ENCODE measurements at places on chromosomes 13 and 19.
A peak's percentile ranks its signal among the peaks of the same experiment; 100 is the strongest.

- DNase-seq, result peak; percentile 6
These were observed 9.5 kb upstream of the MBNL2 start for GRCh38 chr13:97212601-97213040.

DNA sequence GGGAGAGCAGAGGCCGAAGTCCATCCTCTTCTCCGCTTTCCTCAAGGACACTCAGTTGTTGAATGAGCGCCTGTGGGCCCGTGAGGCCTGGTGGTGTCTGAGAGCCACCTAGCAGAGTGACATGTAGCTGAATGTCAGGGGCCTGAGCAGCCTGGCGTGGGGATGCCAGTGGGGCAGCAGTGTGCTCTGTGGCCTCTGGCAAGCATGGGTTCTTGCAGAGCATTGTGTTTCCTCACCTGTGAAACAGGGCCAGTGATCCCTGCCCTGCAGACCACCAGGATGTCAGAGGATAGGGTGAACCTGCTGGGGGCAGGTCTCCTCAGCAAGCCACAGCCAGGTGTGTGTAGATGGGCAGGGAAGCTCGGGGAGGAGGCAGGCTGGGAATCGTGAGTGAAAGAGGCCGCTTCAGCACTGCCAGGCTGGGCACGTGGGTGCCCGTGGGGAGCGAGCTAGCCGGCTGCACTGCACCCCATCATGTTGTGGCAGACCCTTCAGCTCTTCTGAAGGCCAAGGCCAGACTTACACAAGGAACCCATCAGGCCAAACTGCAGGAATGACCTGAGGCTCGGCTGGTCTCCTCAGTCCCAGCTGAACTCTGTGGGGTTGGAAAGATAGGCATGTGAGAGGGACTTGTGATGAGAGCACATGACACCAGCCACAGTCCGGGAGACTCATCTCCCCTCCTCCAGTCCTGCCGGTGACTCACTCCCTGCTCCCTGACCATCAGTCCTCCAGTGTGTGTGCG lies 5.0 kb downstream of the PPP1R37 start:
- DNase-seq, result no peak

DNA sequence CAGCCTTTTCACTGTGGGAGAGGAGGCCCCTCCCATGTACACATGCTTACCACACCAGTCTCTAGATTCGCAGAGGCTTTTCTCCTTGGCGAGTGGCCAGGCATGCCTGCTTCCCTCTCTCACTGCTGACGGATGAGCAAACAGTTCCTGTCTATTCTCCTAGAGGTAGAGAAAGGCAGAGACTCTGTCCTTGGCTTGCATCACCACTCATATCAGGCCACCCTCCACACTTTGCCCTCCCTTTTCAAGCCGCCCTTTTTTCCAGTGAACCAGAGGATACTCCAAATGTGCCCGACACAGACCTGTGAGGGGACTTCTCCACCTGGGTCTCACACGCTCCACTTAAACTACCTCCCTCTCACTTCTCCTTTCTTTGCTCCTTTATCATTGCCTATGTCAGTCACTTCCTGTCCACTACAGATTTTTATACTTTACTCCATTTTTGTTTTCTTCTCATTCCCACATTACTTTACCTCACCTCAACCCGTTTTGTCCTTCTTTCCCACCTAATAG lies 284.6 kb downstream of the DNAJC15 start:
- peak; percentile 29 for DNase-seq

DNA sequence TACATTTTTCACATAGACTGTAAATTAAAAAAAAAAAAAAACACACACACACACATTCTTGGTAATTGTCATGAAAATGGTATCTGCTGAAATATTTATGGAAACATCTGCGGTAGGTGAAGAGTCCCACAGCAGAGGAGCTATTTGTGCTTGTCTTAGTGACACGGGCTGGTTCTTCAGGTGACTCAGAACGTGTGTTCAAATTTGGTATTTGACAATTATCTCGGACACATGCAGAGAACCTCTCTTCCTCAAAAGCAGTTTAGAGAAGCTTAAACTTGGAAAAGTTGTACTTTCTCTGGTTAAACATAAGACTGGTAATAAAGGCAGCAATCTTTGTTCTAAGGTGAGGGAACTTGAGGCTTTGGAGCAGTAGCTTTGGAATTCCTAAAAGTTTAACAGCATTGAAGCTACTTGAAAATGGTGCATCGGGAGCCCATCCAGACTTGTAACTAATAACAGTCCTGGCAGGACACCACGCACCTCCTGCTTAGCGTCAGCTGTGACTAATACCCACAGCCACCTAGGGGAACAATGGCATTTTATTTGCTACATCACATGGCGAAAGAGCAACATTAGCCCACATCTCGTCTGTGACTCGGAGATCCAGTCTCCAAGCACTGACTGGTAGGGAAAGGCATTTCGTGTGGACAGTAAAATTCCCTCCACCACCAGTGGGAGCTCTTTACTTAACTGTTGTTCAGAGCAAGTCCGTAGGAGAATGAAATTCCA lies 1505.1 kb upstream of the SLC10A2 start:
- peak; percentile 64 for DNase-seq

DNA sequence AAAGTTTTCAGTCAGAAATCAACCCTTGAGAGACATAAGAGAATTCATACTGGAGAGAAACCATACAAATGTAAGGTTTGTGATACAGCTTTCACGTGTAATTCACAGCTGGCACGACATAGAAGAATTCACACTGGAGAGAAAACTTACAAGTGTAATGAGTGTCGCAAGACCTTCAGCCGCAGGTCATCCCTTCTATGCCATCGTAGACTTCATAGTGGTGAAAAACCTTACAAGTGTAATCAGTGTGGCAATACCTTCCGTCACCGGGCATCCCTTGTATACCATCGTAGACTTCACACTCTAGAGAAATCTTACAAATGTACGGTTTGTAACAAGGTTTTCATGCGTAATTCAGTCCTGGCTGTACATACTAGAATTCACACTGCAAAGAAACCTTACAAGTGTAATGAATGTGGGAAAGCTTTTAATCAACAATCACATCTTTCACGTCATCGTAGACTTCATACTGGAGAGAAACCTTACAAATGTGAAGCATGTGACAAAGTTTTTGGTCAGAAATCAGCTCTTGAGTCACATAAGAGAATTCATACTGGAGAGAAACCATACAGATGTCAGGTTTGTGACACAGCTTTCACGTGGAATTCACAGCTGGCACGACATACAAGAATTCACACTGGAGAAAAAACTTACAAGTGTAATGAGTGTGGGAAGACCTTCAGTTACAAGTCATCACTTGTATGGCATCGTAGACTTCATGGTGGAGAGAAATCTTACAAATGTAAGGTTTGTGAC lies 15.7 kb upstream of the ZNF701 start:
- no peak for DNase-seq

DNA sequence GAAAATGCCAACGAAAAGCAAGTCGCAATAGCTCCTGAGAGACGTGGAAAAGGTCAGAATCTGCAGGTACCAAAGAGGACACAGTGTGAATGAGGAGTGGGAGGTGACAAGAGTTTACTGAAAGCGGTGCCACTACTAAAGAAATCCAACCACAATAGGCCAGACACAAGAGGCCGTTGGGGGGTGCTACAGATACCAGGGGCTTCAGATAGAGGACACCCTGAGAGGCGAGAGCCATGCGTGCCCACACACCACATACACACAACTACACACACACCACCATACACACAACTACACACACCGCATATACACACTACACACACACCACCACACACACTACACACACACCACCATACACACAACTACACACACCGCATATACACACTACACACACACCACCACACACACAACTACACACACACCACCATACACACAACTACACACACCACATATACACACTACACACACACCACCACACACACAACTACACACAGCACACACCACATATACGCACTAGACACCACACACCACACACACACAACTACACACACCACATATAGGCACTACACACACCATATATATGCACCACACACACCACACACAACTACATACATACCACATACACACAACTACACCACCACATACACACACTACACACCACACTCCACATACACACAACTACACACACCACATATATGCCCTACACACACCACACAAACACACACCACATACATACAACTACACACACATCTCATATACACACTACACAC lies 28.5 kb downstream of the CRYL1 start:
- no peak for DNase-seq

GRCh38 chr19:5977222-5977784 lies 637 bp downstream of the RANBP3 start:
- no peak for DNase-seq

- no peak for DNase-seq
These were observed 5.2 kb downstream of the LCP1 start for GRCh38 chr13:46176756-46177155.

DNA sequence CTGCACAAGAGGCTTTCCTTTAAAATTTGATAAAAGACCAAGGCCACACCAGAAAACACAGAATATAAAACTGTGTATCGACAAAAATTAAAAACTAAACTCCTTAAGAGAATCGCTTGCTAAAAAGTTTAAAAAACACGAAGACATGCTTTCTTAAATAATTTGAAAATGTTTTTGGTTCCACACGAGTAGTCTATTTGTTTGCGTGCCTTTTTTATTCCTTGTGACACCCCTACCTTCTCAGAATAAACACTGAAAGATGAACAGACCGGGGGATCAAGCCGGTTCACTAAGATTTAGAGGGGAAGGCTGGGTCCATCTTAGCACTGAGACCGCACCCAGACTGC lies 256.4 kb upstream of the STARD13 start:
- DNase-seq, result no peak

GRCh38 chr13:106212386-106213010 lies 323.0 kb downstream of the EFNB2 start:
- no peak for DNase-seq

DNA sequence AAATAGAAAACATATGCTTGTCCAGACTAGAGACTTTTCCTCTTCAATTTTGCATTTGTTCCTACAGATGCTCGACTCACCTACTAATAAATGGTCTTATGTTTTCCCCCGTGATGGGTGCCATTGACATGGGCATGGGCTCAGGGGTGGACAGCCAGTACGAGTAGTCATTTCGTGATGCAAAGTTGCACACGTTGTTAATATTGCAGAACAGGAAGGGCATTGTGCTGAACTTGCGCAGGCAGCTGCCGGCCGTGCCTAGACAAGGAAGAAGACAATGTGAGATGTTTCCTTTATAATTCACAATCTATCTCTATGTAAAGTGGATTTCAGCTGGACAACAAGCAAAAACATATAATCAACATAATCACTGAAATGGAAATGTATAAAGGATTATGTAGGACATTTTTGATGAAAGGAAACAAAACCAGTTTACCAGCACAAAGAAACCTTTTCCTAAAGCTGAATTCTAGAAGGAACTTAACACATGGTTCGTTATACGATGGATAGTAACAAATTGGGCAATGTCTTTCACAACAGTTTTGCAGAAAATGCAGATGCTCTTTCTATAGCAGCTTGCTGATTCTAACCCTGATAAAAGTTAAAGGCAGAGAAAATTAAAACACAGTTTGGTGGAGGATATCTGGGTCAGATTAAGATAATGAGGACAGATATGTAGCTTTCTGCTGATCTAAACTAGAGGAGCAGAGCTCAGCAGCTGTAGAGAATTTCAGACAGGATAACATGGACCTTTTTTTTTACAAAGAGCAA lies 145.7 kb downstream of the COL4A1 start:
- DNase-seq, result no peak

DNA sequence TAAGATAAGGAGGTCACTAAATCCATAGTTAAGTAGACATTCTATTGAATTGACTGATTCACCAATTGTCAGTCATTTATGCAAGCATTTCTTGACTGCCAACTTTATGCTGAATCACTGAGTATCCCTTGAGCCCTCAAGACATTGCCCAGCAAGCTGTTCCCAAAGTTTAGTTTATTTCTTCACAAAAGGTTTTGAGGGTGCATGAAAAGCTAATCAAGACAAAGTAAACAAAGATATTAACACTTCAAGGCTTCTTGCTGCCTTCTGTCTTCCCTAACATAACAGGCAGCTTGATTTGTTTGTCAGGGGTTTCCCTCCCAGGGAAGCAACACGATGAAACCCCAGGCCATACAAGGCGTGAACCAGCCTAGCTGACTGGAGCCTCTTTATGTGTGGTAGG lies 374.4 kb downstream of the SPRY2 start:
- DNase-seq, result no peak

GRCh38 chr13:39918620-39919236 lies 263.3 kb downstream of the COG6 start:
- DNase-seq, result no peak

- no peak for DNase-seq
These were observed 534.7 kb downstream of the KLF12 start for GRCh38 chr13:73599232-73600128.

GRCh38 chr13:97135883-97136282 lies 86.2 kb upstream of the MBNL2 start:
- no peak for DNase-seq

DNA sequence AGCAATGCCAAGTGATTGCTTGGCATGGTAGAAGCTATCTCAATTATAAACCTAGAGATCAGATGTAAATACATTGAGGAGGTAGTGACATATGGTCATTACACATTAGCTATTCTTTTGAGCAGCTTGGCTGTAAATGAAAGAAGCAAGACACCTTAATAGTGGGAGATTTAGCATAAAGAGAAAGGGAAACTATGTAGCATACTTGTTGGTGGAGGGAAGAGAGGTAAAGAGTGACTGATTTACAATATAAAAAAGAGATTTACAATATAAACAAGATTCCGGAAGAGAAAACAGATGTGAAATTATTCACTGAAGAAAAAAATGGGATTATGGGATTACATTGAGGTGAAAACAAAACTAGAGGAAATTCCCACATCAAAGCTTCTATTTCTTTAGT lies 2009.6 kb downstream of the OLFM4 start:
- DNase-seq, result no peak

DNA sequence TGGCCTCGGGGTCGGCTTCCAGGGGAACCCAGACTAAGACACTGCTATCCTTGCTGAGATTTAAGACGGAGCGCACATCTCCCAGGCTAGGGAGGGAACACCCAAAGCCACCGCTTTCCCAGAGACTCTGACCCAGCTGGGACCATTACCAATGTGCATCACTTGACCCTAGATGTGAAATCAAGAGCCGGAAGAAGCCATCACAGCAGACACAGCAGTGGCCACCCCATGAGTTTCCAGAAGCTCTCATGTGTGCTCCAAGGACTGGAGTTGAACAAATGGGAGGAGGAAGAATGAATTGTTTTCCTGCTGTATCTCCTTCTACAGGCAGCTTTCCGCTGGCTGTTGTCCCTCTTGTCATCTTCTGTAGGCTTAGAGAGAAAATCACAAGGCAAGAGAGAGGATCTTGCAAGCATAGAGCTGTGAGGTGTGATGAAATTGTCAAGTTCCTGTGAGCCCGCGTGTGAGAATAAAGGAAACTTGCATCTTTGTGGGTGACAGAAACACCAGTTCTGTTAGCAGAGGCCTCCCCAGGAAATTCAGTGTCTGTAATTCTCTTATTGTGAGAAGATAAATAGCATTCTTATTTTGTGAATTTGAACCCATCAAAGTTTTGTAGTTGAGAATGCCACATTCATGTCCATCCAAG lies 711.8 kb downstream of the UQCRFS1 start:
- DNase-seq, result no peak

All from NCI-H774 (cell line).